Foreskin fibroblast (primary cell): ENCODE measurements at places on chromosomes 12 and 14.
A peak's percentile ranks its signal among the peaks of the same experiment; 100 is the strongest.

DNA sequence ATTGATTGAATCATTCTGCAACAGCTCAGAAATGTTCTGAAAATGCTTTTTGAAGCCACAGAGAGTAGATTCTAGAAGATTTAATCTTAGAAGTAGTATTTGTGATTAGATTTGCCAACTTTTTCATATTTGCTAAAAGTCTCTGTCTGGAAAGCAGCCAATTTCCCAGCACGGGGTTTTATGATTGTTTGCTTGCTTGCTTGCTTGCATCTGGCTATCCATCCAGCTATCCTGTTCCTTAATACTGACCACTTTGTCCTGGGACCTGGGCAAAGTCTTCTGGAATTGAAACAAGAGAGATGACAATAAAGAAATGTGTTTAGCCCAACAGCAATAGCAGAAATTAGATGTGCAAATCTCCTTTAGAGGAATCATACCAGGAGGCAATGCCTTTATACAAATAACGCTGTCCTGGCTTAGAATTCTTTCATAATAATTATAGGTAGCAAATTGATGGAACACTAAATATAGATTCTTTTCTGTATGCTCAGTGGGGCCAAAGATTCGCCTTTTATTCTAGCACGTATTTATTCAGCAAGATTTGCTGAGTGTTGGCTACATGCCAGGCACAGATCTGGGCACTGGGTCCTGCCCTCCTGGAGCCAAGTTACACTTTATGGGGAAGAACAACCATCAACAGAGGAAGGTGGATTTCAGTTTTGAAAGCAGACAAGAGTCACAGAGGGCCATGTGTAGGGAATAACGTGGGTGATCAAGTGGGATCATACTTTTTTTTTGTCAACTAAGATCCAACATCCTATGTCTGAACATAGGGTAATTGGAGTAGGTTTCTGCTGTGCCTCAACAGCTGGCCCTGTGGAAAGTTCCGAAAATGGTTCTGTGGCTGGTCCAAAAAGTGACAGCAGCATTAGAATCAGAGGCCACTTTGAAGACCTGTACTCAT lies 25.3 kb downstream of the MYBPC1 start:
- DNase-seq = no peak

- DNase-seq = no peak
Observed at GRCh38 chr14:34043627-34044372, 92.9 kb upstream of the EGLN3 start.

DNA sequence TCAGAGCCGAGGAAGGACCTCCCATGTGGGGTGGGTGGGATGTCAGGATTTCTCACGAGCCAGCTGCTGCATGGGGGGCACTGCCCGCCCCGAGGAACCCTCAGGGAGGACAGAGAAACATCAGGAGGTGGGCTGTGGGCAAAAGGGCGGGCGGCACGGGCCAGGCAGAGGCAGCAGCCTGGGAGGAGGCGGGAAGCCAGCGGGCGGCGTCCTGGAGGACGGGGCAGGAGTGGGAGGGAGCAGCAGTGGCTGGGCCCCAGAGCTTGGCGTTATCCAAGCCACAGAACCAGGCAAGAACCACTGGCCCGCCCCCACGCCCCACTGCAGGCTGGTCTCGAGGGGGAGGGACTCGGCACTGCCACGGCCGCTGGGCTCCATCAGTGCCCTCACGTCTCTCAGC lies 2.4 kb downstream of the C14orf180 start:
- no peak for DNase-seq

DNA sequence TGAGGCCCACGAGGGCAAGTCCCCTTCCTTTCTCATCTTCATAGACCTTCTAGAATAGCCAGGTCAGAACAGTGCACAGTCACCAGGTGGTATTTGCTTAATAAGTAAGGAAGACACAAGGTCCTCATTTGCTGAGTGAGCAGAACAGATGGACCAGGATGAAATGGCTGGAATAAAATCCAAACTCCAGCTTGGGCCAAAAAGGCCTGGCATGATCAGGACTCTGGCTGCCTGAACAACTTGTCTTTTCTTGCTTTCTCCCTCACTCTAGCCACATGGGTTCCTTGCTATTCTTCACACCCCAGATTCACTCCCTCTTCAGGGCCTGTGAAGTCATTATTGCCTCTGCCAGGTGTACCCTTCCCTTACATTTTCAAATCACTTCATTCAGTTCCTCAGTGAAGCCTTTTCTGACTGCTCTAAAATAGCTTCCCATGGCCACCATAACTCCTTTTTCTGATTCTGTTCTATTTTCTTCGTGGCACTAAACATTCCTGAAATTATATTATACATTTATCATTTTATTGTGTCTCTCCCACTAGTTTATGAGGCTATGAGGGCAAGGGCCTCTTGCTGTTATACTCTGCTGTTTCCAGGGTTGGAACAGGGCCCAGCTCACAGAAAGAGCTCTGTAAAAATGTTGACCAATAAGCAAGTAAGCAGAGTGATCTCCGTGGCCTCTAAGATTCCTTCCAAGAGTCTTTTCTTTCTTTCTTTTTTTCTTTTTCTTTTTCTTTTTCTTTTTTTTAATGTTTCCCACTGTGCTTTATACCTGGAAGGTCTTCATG lies 150.8 kb downstream of the TTC8 start:
- DNase-seq = no peak

- DNase-seq = peak; percentile 55
Observed at GRCh38 chr14:35331605-35332516, 39.7 kb downstream of the PSMA6 start.

DNA sequence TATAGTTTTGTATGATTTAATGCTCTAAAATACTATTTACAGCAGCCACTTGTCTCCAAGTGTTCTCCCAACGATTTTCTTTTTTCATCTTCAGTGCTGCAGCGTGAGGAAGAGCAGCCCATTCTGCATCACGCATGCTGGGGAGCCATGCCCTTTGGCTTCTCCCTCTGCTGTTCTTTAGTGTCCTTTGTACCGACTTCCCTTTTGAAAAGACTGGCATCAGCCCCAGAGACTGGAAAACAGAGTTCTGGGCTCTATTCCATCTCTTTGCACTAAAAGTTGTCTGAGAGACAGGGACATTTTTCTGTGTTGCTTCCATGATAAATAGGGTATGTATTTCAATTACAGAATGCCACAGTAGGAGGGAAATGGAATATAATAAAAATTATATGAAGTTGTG lies 105.1 kb downstream of the RERG start:
- no peak for DNase-seq

- DNase-seq = peak; percentile 25
Observed at GRCh38 chr14:24232645-24233537, at the start of gene GMPR2. GMPR2 (plus strand) TSS chr14:24232929; CDS start chr14:24233254, 325 bp downstream.

DNA sequence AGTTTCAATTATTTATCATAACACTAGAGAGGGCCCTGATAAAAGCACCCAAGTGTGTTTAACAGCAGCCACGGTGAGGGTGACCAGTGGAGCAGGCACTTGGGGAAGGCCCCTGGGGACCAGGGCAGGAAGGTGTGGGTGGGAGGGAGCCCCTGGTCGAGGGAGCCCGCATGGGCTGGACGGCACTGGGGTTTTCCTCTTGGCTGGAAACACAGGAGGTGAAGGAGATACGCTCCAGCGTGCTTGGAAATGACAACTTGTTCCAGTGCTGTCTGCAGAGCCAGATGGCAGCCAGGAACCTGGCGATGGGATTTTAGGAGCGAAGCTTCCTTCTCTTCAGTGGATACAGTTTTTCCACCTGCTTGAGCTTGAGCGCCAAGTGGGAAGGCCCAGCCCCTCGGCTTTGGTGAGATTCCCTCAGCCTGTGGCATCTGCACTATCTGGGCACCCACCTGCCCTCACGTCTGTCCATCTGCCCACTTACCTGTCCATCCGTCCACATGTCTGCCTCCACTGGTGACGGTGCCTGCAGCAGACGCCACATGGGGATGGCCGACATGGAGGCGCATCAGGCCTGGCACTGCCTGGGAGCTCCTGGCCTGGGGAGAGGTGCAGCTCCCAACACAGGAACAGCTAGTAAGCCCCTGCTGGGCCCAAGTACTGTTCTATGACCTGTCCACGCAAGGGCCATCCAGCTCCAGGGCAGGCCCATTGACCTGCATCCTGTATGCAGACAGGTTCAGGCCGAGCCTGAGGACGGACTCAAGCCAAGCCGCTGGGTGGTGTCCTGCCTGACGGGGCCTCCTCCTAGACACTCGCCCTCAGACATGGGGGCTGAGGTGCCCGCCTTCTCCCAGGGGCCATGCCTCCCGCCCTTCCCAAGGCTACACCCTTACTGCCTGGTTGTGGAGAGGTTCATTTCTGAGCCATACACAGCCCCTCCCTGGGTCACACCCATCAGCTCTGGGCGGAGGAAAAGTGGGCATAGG lies 192.2 kb upstream of the C14orf180 start:
- DNase-seq = no peak

DNA sequence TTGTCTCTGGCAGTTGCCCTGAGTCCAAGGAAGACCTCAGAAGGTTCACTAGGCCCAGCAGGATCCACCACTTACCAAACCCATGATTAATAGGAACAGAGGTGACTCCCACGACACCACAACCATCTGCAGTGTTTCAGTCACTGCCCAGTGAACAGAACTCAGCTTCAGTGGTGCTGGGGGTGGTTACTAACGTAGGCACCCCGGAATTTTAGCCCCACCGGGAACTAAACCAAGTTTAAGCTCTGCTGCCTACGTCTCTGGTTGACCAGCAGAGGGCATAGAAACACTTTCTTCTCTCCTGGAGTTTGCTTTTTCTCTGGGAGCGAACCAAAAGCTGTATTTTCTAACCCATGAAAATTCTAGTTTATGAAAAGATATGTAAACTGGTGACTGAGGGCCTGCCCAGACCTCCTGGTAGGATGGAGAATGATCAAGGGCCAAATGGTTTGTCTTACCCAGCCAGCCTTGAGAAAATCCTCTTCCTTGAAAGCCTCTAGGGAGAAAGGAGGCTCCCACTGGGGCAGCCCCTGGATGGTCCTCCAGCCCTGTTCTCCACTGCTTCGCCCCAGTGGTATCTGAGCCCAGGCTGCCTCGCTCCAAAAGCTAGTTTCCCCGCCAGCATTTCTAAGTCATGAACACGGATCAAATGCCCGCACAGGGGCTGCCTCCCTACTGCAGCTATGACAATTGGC lies 379.8 kb downstream of the DPF3 start:
- DNase-seq = peak; percentile 77

DNA sequence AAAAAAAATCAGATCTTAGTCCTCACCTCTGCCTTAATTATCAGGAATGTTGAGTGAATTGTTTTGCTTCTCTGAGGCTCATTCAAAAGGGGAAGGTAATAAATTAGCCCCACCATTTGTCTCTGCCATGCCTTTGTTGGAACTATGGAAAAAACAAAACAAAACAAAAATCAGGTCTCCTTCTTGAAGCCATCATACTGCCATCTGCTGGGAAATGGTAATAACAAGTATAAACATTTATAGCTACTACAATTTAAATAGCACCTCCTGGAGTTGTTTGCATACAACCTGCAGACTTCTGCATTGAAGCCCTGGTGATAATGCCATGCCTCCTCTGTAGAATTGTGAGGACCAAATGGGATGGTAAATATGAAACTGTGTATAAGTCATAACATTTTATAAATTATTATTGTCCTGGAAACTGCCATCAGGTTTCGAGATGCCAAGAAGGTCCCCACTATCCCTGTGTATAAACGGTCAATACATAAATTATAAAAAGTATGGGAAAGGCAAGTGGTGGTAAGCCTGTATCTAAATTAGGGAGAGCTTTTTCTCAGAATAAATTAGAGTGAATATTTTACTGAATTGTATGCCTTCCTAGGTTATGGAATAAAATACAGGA lies 87.2 kb upstream of the FGD4 start:
- peak; percentile 33 for DNase-seq
